Activated T-helper 2 cell treated with anti-CD3 and anti-CD28 coated beads, Interferon-gamma antibody, Interleukin-2, Interleukin-4, amounts not matched to agents 10 μg/mL and 5 μg/mL and 100 μg/mL, durations not matched to agents 14 hours and 24 hours and 36 hours (primary cell): ENCODE measurements at places on chromosomes 6 and 20. TPM values are rescaled to one million over a fixed set of nuclear protein-coding genes. Genes with fewer than 3 reads are reported as not detected.

Gene LMBRD1
- total RNA-seq: 18.9 and 20.8 TPM in 2 replicates

Gene FABP7
- total RNA-seq: not detected in 2 replicates

Gene GHRH
- not detected in 2 replicates for total RNA-seq

Gene NCR2
- not detected in 2 replicates for total RNA-seq

Gene PPP2R5D
- 62.7 and 63.2 TPM in 2 replicates for total RNA-seq

Gene HLA-DMB
- 1.3 and 1.4 TPM in 2 replicates for total RNA-seq

Gene BCAS1
- total RNA-seq: not detected in 2 replicates

Gene OPRL1
- 0.32 and 0.41 TPM in 2 replicates for total RNA-seq

Gene HINT3
- total RNA-seq: 7.1 and 7.9 TPM in 2 replicates

Gene C6orf52
- total RNA-seq: 1.7 and 2.4 TPM in 2 replicates

Gene PBOV1
- total RNA-seq: not detected in 2 replicates

Gene SS18L1
- 26.0 and 30.7 TPM in 2 replicates for total RNA-seq

Gene PDYN
- total RNA-seq: not detected in 2 replicates

Gene TRIM31
- not detected in 2 replicates for total RNA-seq

Gene TNF
- 94.4 and 96.8 TPM in 2 replicates for total RNA-seq

Gene PACRG
- total RNA-seq: not detected in 2 replicates

Gene COL9A3
- total RNA-seq: 0.27 and 0.32 TPM in 2 replicates

Gene DDR1
- 11.3 and 13.7 TPM in 2 replicates for total RNA-seq

Gene MAS1
- not detected in 2 replicates for total RNA-seq

Gene FHL5
- total RNA-seq: not detected in 2 replicates

Gene CLPSL2
- not detected in 2 replicates for total RNA-seq

Gene BPIFA1
- not detected in 2 replicates for total RNA-seq

Gene SLC35F1
- total RNA-seq: 0.09 TPM in 1 of 2 replicates, not detected in the other

Gene KCNQ5
- total RNA-seq: 15.3 and 18.8 TPM in 2 replicates

Gene SLC17A9
- 20.2 and 21.4 TPM in 2 replicates for total RNA-seq

Gene C20orf141
- not detected in 2 replicates for total RNA-seq

Gene GABRR2
- 0.34 and 0.78 TPM in 2 replicates for total RNA-seq
